COR-L47 (cell line): ENCODE measurements at places on chromosomes 5 and 9.

DNA sequence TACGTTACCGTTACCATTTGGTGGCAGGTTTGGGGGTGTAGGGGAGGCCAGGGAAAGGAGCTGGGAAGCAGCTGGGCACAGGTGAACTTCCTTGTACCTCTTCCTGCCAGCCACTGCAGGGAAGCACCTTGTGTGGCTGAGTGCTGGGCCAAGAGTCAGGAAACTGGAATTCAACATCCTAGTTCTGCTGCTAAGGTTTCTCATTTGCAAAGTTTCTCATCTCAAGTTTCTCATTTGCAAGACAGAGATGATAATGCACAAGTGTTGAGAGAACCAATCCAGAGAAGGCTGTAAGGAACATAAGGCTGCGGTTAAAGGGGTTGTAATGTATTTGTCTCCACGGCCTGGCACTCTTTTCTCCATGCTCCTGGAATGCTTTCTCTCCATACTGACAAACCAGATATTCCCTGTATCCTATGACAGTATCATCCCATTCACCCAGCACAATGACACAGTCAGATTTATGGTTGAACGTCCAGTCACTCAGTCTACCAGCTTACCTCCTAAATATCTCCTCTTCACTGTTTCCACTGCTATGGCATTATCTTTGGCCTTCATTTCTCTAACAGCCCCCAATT, 33.6 kb upstream of the LARP1 start:
- DNase-seq = no peak

DNA sequence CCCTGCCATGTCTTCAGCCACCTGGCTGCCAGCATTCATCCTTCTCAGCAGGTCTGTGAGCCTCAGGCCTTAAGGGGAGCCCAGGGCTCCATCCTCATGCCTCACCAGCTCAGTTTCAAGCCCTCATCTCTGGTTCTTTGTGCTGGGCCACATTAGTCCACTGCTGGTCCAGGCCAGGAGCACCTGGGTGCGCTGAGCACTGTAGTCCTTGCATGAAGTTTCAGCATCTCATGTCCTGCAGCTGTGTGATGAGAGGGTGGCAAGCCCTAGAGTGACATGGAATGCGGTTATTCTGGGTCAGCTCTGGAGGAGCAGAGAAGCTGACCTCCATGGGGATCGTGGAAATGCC, 42.7 kb downstream of the COL5A1 start:
- DNase-seq = no peak

- no peak for DNase-seq
These were observed 26.2 kb upstream of the LAMC3 start for GRCh38 chr9:130982636-130983358.

DNA sequence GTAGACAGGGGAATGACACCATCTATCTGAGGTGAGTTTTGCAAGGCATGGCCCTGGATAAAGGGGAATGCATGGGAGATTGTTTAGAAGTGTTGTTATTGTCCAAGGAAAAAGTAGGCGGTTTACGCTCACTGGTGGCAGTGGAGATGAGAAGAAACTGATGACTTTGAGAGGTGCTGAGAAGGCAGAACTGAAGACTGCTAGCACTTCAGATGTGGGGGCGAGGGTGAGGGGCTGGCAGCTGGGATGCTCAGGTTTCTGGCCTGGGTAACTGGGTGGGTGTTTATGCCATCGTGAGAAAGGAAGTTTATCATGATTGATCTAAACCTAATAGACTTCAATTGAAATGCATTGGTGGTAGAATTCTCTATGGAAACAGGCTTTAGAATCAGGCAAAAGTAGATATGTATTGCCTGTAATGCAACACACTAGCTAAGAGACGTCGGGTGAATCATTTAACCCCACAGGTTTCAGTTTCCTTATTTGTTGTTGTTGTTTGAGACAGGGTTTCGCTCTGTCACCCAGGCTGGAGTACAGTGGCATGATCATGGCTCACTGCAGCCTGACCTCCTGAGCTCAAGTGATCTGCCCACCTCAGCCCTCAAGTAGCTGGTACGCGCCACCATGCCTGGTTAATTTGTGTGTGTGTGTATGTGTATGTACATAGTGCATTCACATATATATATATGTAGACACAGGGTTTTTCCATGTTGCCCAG, 123.5 kb downstream of the SLC24A2 start:
- DNase-seq = no peak

DNA sequence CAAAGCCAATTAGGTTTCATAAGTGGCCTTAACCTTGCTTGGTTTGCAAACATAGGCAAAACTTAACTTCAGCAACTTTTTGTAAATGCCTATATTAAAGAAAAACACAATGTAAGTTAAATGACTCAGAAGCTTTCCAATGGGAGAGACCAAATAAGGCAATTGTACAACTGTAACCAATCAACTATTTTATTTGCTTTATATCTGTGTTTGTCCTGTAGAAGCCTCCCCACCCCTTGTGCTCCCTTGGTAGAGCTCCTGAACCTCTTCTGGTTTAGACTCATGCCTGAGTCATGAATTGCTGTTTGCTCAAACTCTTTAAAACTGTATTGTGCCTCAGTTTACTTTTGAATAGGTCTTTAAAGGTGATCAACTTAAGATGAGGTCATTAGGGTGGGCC, 3.0 kb upstream of the C1QTNF3 start:
- DNase-seq = no peak

DNA sequence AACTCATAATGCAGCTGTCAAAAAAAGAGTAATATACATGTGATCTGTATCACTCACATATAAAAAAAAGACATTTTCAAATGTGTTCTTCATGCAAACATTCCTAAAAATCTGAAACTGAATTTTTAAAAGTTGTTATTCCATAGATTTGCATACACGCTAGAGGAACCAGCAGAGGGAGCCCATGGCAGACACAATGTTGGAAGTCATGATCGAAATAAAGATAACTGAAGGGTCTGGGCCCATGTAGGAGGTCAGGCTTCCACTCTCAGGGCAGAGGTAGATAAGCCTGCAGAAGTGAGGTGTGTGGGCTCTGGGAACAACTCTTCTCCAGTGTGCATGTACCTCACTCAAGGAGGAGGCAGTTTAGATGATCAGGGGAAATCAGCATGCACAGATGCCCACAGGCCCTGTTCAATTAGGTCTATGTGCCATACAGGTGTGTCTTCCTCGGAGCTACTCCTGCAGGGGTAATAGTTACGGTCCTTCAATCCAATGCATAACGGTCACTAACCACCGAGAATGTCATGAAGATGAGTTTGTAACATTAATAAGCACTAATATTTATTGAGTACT, 208.6 kb downstream of the EPB41L4A start:
- peak; percentile 30 for DNase-seq

- no peak for DNase-seq
These were observed 687.7 kb upstream of the ARRDC3 start for GRCh38 chr5:92070786-92071185.

DNA sequence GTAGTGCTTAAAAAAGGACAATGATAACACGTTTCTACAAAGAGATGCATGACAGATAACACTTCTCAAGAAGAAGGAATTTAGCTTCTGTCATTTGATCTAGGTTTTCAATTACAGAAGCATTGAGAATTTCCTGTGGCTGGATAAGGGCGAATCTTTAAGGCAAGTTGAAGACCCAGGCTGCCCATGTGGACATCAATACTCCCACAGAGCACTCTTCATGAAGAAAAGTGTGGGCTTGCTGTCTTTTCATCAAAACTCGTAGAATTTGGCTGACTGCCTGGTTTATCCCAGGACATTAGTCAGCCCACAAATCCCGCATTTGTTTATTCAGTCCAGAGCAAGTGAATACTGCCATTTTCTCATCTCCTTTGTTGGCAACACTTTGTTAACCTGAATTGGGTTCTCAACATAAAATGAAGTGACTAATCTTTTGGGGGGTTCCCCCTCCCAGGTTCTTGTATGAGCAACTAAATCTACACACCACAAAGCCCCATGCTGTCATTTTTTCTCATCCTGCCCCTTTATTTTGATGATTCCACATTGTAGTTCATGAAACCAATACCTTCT, 43.4 kb upstream of the CDKN2B start:
- no peak for DNase-seq

- no peak for DNase-seq
These were observed 513.6 kb upstream of the SEMA6A start for GRCh38 chr5:117088176-117088575.

DNA sequence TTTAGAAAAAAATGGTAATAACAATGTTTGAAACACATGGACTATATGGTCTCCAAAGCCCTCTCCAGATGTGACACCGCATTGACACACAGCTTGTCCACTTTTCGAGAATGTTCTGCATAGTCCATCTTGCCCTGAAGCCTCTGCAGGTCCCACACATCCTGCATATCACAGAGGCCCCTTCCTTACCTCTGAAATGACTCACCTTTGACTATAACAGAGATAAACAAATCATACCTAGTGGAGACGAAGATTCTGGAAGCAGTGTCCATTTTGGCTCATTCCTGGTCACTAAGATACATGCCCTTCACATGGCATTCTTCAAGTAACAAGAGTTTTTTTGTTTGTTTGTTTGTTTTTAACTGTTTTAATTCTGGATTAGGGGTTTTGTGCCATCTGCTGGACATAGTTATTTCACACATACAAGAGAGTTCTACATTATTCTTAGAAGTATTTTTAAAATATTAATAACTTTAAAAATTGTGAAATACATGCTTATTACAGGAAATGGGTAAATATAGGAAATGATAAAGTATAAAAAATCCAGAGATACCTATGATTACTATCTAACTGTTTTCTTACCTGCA, 5.1 kb downstream of the ARL14EPL start:
- DNase-seq = no peak

GRCh38 chr5:147431586-147431985, 78.3 kb downstream of the DPYSL3 start:
- DNase-seq = no peak

DNA sequence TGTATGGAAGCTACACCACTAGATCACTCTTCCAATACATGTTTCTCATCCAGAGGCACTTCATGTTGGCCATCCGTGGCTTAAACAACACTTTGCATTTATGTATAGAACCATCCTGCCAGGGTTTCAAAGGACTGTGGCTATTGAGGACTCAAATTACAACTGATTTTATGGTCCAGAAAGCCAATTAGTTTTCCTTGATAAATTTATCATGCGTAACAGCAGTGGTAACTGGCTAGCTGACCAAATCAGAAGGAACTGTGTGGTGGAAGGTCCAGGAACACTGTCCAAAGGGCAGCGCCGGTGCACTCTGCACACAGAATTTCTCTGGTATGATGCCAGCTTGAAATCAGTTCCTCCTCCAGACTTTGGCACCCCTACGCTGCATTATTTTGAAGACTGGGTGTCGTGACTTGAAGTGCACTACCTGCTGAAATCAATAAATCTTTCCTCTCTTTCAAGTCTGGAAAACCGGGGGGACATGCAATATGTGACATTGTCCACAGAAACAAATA, 69.3 kb upstream of the TMEM252 start:
- no peak for DNase-seq

DNA sequence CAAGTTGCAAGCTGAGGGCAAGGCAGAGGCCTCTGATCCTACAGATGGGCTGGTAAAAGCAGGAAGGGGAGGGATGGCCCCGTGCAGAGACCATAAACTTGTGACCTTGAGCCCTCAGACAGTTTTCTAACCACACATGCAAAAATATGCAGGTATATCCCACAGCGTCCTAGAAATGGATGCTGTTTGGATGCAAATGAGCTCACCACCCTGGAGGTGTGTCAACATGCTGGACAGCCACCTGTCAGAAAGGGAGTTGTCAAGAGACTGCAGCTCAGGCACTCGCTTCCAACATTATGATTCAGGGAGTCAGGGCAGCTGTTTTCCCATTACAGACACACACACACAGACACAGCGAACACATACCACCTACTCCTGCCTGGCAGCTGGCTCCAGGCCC, 97.3 kb upstream of the PANK3 start:
- DNase-seq = no peak

- no peak for DNase-seq
These were observed 138.6 kb downstream of the ARRDC3 start for GRCh38 chr5:91244380-91245073.

DNA sequence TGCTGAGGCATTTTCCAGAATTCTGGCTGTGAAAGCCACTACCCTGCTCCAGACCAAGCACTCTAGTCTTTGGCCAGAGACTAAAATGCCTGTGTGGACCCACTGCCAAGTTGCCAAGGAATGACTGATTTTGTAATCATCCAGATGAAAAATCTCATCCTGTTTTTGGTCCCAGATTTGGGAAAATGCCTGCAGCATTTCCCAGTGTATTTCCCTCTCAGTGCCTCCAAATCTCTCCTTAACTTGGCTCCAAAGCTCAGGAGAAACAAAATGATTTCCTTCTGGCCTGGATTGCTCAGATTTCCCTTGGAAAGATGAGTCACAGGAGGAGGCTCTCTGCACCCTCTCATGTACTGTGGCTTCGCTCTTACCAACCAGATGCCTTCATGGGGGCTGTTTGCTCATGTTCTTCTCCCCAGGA, 335.2 kb upstream of the TARS1 start:
- no peak for DNase-seq

GRCh38 chr5:168305281-168305680, 13.8 kb downstream of the WWC1 start:
- DNase-seq = no peak

DNA sequence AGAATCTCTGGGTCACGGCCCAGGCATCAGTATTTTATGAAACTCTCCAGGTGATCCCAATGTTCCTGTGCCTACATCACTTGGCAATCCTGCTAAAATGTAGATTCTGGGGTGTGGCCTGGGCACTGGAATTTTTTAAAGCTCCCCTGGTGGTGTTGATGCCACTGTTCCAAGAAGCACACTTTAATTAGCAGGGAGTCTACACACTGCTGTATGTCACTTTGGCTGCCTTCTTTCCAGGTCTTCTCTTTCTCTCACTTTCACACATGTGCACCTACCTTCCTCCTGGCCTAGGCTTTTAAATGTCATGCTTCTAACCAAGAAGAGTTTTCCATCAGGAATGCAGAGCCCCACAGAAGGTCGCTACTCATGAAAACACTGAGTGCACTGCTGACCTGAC, 136.0 kb upstream of the ALDH1B1 start:
- DNase-seq = no peak

GRCh38 chr5:141753971-141754713, 72.1 kb upstream of the ARAP3 start:
- DNase-seq = no peak

GRCh38 chr5:5705010-5705409, 282.5 kb downstream of the ICE1 start:
- no peak for DNase-seq

DNA sequence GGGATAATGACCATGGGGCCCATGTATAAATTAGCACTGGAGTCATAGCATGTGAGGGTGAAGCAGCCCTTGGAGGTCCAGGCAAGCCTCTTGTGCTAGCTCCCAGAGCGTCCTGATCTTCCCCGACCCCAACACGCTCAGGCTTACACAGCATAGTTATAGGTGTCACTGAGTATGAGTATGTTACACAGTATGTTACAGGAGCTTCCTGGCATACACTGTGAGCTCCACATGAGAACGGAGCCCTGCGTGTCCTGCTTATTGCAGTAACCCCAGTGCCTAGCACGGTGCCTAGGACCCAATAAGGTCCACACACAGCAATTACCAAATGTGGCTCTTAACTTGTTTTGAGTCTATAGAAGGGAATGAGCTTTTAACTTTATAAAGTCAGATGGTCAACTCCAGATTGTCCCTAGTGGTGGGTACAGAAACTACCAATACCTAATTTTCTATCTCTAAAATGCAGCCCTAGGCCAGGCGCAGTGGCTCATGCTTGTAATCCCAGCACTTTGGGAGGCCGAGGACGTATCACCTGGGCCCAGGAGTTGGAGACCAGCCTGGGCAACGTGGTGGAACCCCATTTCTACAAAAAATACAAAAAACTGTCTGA, 64.1 kb downstream of the PLAC8L1 start:
- no peak for DNase-seq
